Stimulated activated CD4-positive, alpha-beta T cell treated with anti-CD3 and anti-CD28 coated beads, Interleukin-12 subunit alpha, Interleukin-12 subunit beta, amount 100 ng/mL, for 4 hours (primary cell): ENCODE measurements at places on chromosomes 3 and 15.

DNA sequence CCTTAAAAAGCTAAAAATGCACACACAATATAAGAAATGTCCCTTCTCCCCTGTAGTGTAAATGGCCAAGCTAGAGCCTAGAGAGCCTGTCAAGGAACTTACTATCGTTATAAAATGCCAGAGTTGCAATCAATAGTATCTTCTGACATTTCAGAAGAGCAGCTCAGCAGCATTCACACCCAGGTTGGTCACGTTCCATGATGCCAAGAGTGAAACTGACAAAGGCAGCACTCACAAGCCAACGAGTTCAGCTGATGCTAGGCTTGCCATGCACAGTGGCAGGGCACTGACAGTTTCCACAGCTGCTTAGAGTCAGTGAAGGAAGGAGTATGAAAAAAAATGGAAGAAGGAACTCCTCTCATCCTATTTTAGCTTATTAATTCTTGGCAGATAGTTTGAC lies 331.4 kb upstream of the CCDC54 start:
- no peak for DNase-seq

DNA sequence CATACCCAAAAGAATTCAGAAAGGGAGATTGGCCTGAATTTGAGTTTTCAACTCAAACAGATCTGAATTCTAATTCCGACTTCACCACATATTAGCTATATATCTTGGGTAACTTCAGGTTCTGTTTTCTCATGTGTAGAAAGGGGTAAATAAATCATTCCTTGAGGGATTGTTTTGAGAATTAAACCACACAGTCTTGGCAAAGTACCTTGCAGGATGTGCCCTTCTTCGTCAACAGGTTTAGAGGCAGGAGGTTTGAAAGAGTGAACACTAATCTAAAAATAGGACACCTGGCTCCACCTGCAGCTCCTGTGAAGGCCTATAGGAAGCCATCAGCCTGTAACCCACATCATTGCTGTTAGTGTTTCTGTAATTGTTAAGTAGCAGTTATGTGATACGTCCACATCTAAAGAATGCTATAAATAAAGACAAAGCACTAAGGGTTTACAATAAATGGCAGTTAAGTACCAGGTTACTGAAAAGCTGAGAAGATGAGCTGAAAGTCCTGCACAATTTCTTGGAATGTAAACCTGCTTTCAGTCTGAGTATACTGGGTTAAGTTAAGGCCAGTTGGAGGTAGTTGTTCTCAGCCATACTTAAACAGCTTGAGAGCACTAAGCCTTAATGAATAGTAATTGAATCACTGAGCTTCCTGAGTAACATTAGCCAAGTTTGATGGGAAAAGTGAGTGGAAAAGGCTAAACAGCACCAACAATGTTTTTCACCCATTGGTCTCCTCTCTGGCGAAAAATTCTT lies 6.0 kb downstream of the CCDC80 start:
- no peak for DNase-seq

GRCh38 chr3:7977245-7978086 lies 524.2 kb upstream of the LMCD1 start:
- no peak for DNase-seq

GRCh38 chr3:43246976-43247375 lies 39.4 kb upstream of the SNRK start:
- no peak for DNase-seq

- DNase-seq = no peak
Measured at GRCh38 chr3:45409921-45410320, 21.5 kb downstream of the LARS2 start.

DNA sequence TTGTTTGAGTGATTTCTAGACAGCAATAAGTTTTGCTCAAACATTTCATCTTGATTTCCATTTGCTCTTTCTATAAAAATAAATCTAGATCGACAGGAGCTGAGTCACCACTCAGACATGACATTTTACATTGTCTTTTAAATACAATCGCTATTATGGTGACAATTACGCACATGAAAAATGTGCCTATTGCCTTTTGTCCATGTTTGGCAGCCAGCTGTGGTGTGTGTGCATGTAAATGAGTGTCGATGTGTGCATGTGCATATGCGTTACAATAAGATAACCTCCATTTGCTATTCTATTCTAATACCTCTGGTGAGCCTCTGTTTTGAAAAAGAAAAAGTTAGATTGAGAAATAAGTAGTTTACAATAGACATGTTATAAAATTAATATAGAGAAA lies 89.7 kb upstream of the GRM7 start:
- DNase-seq = no peak

DNA sequence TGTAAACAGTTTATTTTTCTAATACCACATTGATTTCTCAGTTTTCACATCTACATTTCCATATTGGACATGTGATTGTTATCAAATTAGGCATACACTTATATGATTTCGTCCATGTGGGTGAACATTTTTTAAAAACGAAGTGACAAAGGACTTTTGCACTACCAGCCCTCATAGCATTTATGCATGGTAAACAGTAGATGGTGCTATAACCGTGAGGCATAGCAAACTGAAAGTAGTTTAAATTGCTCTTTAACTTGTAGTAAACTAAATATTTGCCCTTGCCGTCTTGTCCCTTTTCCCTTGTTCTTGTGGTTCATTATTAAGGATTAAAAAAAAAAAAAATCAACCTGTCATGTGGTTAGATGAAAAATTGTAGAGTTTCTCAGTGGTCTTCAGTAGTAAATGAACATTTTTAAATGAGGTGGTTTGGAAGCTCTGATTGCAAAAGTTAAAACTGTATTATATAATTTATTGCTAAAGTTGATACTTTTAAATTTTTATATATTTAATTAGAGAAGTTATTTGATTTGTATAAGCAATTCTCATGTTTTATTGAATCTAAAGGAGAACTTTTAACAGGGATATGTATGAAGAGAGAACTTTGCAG lies 24.0 kb downstream of the STX19 start:
- no peak for DNase-seq

GRCh38 chr3:168260859-168261258 lies 165.1 kb upstream of the GOLIM4 start:
- DNase-seq = no peak

DNA sequence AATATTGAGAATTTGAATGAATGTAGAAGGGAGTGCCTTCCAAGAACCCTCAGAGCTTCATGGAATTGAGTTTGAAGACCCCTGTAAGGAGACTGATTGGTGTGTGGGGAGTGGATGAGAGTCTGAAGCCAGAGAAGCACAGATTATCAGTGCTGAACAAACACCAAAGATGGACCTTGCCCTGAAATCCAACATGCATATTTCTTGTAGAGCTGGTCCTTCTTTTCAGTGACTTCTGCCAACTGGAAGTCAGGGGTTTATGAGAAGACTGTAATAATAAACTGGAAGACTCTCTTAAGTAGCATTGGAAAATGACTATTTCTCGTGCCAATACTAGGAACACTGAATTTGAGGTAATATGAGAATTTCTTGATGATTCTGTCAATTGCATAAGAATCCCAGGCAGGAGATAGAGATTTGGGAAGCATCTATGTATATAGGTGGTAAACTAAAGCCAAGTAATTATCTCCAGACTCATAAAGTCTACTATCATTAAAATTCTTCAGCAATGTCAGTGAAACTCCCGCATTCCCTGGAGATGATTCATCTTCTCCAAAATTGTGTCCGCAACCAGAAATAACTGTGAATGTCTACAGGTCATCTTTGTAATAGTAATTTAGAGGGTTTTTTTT lies 213.8 kb downstream of the IL5RA start:
- no peak for DNase-seq

DNA sequence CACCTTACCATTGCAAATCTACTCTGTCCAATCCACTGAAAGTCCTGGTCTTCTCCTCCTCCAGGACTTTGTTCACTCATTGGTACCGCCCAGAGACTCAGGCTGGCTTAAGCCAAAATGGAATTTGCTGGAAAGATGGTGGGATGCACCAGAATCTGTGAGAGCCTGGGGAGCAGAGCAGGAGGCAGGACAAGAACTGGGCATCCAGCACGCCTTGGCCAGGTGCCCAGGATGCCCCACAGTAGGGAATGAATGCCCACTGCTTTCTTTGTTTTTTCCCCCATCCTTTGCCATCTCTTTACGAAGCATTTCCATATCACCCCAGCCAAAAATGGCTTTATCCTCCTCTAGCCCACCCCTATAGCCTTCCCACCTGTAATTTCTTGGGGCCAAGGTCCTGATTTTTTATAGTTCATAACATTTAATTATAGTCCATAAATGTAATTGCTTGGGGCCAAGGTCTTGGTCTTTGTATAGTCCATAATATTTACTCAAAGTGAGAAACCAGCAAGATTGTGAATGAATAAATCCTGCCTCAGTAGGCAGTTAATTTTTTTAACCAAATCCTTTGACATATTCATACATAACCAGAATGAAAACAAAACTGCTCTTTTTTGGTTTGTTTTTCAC lies 23.3 kb upstream of the IREB2 start:
- DNase-seq = no peak

GRCh38 chr3:126731044-126731443 lies 27.0 kb downstream of the CHCHD6 start:
- DNase-seq = no peak

DNA sequence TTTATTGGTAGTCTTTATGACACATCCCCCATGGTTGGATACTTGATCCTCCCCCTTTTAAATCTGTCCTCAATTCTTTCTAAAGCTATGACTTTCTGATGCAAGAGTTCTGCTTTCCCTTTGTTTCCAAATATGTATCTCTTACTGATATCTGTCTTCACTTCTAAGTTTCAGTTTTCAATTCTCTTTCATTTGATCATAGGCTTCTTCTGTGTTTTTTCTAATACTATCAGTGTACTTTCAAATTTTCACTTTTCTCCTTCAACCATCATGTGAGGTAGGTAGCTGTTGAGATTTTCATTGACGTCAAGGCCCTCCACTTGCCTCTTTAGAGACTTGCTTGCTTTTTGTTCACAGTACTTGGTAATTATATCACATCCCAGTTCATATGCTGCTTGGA lies 436.5 kb downstream of the CNTN4 start:
- DNase-seq = no peak

DNA sequence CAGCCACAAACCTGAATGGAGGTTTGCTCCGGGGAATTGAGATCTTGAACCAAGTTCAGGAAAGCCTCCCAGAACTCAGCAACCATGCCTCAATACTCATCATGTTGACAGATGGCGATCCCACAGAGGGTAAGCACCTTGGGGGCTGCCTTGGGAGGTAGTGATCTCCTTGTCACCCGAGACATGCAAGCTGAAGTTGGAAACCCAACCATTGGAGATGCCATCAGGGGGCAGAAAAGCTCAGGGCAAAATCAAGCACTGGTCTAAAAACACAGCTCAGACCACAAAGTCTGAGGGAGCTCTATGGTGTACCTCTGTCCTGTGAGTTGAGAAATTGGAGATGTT lies 5.8 kb downstream of the ITIH1 start:
- DNase-seq = no peak

DNA sequence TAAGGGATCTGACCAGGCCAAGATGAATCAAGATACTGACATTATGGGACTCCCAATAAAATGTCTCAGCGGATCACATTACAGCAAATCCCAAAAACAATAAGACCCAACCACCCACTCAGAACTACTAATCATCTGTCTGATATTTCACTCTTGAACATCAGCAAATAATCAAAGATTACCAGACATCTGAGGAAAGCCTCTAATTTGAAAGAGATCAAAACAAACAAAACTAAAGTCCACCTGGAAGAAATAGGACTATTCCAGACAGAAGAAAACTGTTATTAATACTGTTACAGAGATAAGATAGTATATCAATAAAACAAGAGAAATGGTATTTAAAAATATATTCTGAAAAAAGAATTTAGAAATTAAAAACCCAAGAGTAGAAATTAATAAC lies 29.0 kb downstream of the TP53BP1 start:
- no peak for DNase-seq

GRCh38 chr15:87747087-87747486 lies 509.5 kb downstream of the NTRK3 start:
- no peak for DNase-seq

GRCh38 chr15:71610728-71611552 lies 199.4 kb upstream of the NR2E3 start:
- DNase-seq = no peak

- DNase-seq = no peak
Measured at GRCh38 chr3:142027735-142028134, 121.6 kb downstream of the TFDP2 start.

GRCh38 chr15:60350108-60350507 lies 47.7 kb downstream of the ANXA2 start:
- no peak for DNase-seq

DNA sequence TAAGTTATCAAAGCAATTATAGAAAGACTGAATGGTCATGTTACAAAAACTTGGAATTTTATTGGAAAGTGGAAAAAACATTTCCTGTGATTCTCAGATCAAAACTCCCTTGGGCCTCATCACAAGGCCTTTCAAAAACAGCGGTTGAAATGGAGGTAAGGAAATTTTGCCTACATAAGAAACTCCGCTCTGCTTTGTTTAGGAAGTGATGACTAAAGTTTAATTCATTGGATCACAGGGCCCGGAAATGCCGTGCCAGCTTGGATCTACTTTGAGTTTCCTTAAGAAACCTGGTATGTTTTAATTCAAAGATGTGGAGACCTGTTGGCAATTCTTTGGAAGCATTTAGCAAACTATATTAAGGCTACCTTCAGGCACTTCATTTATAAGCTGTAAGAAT lies 143.9 kb upstream of the MME start:
- DNase-seq = no peak

DNA sequence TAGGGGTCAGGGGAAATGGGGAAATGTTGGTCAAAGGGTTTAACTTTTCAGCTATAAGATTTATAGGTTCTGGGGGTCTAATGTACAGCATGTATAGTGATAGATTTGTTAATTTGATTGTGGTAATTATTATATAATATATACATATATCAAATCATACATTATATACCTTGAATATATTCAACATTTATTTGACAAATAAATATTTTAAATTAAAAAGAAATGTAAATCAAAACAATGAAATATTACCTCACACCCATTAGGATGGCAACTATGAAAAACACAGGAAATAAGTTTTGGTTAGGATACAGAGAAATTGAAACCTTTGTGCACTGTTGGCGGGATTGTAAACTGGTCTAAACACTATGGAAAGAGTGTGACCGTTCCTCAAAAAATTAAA lies 85.0 kb upstream of the SLCO2A1 start:
- DNase-seq = no peak

DNA sequence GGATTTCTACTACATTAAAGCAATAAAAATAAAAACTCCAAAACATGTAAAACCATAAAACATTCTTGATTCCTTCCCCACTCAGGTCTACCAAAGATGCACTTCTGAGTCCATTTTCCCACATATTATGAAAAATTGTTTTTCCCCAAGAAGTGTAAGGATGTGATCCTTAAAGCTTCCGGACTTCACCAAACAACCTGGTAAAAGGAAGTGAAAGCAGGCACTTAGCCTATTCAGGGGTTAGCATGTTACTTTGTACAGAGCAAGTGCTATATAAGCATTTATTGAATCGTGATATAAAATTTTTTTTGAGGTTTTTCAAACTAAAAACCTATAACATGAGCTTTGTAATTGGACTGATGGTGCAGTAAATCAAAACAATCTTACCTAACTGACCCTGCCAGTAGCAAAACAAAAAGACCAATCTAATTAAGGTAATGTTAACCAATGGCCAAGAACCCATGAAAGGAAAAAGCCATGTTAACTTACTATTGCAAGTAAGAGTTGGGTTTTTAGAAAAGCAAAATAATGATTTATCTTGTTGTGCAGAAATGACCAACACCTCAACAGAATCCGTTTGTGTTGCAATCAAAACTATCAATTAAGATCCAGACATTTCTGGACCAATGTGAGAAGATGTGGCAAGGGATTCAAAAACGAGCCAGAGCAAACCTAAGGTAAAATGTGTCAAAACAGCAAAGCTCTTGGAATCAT lies 1.8 kb downstream of the SETD2 start:
- no peak for DNase-seq

- no peak for DNase-seq
Measured at GRCh38 chr3:136992115-136992514, 34.3 kb downstream of the IL20RB start.

GRCh38 chr3:140276703-140277102 lies 341.7 kb downstream of the CLSTN2 start:
- DNase-seq = no peak
